Activated CD4-positive, alpha-beta T cell treated with anti-CD3 and anti-CD28 coated beads, Interleukin-2, Interleukin-4, amounts not matched to agents 100 ng/mL and 50 ng/mL, durations not matched to agents 16 hours and 8 hours (primary cell): ENCODE measurements at places on chromosomes 16 and 17.

DNA sequence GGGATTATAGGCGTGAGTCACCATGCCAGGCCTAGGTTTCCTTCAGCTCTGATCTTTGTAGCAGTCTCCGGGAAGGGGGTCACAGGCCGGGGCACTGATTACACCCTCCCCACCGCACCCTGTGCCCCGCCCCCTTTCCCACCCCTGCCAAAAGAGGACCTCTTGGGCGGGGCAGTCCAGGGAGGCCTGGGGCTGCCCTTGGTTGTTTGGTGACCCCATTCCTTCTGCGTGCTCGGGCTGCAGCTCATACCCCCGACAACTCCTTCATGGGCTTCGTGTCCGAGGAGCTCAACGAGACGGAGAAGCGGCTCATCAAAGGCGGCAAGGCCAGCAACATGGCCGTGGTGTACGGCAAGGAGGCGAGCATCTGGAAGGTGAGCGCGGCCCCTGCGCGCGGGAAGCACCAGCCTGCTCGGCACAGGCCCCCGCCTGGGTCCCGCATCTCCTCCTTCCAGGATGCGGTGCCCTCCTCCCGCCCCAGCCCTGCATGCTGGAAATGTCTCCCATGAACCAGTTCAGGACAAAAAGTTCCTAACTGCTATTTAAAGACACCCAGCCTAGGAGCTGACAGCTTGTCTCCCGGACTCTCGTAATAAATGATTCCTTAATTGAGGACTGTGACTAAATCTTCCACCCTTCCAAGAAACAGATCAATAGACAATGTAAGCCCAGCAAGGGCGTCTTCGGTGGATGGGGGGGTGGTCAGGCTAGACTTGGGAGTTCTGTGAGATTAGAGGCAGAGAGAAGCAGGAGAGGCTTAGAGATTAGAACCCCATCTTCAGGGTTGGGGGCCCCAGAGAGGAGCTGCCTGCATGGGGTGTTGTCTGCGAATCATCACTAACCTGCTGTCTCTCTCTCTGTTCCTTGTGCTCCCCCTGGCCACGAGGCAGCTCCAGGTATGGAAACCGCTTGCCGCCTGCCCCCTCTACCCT, 64.5 kb downstream of the MGAT5B start:
- DNase-seq: no peak

- no peak for DNase-seq
Measured at GRCh38 chr17:49845321-49845720, 2.5 kb downstream of the TAC4 start.

DNA sequence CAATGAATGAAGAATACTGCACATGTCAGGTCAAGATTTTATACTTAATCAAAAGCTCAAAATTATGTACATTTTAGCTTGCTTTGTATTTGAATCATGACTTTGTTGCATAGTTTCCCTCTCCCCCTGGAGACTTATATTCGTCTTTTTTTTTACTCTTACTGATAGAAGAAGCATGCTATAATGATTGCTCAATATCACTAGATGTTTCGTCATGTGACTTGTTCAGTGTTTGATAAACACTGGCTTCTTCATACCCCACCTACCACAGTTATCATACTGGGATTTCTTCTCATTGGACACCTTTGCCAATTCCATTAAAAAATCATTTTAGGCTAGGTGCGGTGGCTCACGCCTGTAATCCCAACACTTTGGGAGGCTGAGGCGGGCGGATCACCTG, 148.7 kb downstream of the FTO start:
- no peak for DNase-seq

GRCh38 chr17:1487939-1488825, 4.3 kb downstream of the MYO1C start:
- peak; percentile 60 for DNase-seq

DNA sequence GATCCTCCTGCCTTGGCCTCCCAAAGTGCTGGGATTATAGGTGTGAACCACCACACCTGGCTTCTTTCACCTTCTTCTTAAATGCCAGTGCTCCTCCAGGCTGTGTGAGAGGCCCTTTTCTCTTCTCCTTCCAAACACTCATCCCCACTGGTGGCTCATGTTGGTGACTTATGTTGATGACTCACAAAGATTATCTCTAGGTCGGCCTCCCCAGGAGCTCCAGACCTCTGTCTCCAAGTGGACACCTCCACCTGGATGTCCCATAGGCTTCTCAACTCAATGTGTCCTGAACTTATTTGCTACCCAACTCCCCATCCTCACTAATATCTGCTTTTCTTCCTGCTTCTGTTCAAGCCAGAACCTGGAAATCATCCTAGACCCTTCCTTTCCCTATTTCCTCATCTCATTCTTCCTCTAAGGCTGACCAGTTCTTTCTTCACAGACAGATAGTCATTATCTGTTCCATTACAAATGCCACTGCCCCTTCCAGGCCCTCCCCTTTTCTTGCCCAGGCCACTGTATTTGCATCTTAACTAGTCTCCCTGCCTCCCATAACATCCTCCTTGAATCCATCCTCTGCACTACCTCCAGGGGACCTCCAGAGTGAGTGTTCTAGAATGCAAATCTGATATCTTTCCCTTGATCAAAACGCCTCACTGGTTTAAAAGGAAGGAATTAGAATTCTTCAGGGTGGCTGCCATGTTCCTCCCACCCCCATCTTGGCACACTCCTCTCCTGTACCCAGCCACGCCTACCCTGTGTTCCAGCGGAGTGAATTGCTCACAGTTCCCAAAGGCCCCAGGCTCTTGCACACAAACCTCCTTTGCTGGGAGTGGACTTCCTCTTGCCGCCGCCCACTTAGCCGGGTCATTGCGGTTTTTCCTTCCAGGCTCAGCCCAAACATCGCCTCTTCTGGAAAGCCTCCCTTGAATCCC, 34.8 kb upstream of the FBXO47 start:
- DNase-seq: no peak

DNA sequence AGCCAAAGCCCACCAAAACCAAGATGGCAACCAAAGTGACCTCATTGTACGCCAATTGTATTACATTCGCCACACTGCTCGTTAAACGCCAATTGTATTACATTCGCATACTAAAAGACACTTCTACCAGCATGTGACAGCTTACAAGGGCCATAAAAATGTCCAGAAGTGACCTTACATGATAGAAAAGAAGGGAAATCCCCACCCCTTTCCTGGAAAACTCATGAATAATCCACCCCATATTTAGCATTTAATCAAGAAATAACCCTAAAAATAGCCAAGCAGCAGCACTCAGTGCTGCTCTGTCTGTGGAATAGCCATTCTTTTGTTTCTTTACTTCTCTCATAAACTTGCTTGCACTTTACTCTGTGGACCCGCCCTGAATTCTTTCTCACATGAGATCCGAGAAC, 25.7 kb downstream of the PSMD7 start:
- DNase-seq: no peak

- peak; percentile 97 for DNase-seq
Measured at GRCh38 chr17:78356101-78356713, 3.7 kb downstream of the SOCS3 start.

DNA sequence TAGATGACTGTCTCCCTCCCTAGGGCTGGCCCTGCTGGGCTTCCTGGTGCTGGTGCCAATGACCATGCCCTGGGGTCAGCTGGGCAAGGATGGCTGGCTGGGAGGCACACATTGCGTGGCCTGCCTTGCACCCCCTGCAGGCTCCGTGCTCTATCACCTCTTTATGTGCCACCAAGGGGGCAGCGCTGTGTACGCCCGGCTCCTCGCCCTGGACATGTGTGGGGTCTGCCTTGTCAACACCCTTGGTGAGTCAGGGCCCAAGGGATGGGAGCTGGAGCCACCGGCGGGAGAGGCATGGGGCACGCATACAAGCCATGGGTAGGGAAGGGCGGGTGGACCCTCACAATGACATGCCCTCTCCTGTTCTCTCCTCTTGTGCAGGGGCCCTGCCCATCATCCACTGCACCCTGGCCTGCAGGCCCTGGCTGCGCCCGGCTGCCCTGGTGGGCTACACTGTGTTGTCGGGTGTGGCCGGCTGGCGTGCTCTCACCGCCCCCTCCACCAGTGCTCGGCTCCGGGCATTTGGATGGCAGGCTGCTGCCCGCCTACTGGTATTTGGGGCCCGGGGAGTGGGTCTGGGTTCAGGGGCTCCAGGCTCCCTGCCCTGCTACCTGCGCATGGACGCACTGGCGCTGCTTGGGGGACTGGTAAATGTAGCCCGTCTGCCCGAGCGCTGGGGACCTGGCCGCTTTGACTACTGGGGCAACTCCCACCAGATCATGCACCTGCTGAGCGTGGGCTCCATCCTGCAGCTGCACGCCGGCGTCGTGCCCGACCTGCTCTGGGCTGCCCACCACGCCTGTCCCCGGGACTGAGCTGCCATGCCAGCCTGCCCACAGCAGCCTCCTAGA, 2.2 kb downstream of the PAQR4 start:
- DNase-seq: no peak

DNA sequence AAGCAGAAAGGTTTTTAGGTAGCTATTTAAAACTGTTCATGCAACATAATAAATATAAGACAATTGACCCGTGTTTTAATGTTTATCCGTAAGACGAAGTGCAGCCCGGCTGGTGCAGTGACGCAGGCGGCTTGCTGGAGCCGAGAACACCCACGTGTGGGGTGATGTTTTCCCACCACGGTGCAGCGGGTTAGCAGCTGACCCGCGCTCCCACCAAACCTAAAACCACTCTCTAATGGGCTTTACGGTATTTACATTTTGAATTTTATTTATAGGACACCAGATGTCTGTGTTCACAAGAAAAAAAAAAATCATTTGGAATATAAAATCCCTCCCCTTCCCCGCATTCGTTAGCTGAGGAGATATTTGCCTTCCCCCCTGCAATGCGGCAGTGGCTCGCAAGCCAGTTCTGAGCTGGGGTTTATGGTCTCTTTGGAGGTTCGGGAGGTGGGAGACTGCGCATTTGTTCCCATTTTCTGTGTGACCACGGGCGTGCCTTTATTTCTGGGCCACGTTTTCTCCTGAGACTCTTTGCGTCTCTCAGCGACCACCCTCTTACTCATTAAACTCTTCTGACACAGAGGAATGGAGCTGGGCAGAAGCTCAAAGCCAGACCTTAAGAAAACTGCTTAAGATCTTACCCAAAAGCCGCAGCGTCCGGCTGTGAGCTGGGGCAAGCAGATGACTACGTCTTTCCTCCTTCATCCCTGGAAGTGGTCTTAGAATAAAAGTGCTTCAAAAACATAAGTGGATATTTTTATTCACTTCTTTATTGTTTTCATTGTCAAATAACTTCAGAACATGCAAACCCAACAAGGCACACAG, 301.1 kb downstream of the IRF8 start:
- no peak for DNase-seq

DNA sequence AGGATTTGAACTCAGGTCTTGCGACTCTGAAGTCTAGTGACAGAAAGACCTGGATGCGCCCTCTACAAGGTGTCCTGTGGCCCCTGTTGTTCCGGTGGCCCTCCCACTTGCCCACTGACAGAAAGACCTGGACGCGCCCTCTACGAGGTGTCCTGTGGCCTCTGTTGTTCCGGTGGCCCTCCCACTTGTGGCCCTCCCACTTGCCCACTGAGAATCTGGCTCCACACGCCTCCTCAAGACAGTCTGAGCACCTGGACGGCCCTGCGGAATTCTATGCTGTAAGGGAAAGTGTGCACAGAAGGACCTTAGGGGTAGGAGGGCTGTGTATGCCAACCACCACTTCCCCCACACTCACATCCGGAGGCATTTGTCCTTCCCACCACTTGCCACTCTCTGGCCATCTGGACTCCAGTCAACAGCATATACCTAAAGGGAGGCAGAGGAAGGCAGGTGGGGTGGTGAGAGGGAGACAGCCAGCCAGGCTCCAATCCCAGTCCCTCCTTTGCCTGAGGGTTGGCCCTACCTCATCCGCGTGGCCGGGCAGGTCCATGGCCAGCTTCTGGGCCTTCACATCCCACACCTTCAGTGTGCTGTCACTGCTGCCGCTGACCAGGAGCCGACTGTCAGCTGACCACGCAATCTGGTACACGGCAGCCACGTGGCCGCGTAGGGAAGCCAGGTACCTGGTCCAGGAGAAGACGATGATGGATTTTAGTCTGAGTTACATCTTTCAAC, 9.1 kb downstream of the NLE1 start:
- DNase-seq: no peak

- DNase-seq: no peak
Measured at GRCh38 chr17:39212841-39213480, 12.8 kb downstream of the STAC2 start.

DNA sequence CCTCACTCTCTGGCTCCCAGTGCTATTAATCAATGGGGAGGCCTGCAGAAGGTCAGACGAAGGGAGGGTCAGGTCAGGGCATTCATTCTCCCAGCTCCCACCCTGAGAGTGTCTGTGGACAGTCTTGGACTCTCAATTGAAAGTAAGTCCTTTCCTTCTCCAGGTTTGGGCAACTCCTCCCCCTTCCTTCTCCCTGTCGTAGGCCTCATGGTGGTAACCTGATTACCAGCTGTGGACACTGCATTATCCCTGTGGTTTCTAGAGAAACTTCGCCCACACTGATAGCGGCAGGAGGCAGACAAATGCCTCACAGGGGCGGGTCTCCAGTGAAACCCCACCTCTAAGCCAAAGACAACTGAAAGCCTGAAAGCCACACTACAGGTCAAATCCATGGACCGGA, 57.7 kb upstream of the SLC25A19 start:
- DNase-seq: peak; percentile 30

DNA sequence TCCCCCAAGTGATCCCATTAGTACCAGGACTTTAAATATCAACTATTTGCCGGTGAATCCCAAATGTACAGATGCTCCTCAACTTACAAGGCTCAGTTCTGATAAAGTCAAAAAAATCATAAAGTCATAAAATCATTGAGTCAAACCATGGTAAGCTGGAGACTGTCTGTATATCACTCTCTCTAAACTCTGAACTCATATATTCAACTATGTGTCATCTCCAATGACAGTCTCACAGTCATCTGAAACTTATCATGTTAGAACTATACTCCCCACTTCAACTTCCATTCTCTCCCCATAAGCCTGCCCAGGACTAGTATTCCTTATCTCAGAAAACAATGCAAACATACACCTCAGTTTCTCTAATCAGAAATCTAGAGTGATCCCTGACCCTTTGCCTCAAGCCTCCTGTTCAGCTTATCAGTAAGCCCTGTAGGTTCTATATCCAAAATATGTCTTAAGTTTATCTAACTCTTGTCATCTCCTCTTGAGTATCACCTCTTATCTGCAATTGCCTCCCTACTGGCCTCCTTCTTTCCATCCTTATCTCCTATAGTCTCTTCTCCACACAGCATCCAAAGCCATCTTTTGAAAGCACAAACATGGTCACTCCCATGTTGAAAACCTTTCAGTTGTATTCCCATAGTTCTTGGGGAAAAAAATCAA, 55.0 kb downstream of the SSH2 start:
- DNase-seq: no peak

- DNase-seq: no peak
Measured at GRCh38 chr16:51648526-51648925, 497.5 kb upstream of the SALL1 start.

DNA sequence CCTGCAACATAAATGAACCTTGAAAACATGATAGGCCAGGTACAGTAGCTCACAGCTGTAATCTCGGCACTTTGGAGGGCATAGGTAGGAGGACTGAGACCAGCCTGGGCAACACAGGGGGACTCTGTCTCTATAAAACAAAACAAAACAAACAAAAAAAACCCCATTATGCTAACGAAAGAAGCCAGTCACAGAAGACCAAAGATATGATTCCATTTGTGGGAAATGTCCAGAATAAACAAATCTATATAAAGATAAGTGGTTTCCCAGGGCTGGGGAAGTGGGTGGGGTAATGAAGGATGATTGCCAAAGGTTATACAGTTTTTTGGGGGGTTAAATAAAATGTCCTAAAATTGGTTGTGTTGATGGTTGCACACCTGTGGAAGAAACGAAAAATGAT, 36.5 kb upstream of the SIAH1 start:
- no peak for DNase-seq

GRCh38 chr16:2467528-2468232, 3.4 kb upstream of the NTN3 start:
- no peak for DNase-seq

GRCh38 chr16:69219279-69219678, 32.3 kb downstream of the SNTB2 start:
- no peak for DNase-seq
